ENCODE measurements at places on chromosomes 5 and 9. TPM values are rescaled to one million over a fixed set of nuclear protein-coding genes. Genes with fewer than 3 reads are reported as not detected.

The DCTN4 gene
- 92.1 TPM for total RNA-seq

The GRIA1 gene
- not detected for total RNA-seq

The STPG3 gene
- not detected for total RNA-seq

The SLC25A2 gene
- 1.9 TPM for total RNA-seq

The OCLN gene
- total RNA-seq: 4.3 TPM

The ACSL6 gene
- total RNA-seq: 8.1 TPM

The BHMT2 gene
- total RNA-seq: not detected

The RANBP17 gene
- 25.7 TPM for total RNA-seq

The FOXD4 gene
- total RNA-seq: 0.76 TPM

The TSSK1B gene
- 0.54 TPM for total RNA-seq

DNA sequence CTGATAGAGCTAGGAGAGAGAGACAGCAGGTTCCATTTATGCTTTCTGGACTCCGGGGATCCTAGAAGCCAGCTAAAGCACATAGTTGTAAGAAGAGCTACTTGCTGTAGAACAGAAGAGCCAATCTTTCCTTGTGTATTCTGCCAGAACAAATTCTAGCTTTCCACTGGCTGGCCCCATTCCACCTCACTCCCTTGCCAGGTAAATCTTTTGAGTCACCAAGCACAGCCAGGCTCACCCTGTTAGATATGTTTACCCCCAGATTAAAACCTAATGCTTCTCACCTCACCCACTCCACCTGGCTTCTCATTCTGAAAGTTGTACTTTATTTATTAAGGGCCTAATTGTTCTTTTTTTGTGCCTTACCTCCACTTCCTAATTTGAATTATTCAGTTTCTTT is 48.9 kb upstream of the CHD1 start:
- DNase-seq: no peak

GRCh38 chr9:33415501-33416038 is 13.2 kb upstream of the AQP7 start:
- DNase-seq: peak; percentile 70

DNA sequence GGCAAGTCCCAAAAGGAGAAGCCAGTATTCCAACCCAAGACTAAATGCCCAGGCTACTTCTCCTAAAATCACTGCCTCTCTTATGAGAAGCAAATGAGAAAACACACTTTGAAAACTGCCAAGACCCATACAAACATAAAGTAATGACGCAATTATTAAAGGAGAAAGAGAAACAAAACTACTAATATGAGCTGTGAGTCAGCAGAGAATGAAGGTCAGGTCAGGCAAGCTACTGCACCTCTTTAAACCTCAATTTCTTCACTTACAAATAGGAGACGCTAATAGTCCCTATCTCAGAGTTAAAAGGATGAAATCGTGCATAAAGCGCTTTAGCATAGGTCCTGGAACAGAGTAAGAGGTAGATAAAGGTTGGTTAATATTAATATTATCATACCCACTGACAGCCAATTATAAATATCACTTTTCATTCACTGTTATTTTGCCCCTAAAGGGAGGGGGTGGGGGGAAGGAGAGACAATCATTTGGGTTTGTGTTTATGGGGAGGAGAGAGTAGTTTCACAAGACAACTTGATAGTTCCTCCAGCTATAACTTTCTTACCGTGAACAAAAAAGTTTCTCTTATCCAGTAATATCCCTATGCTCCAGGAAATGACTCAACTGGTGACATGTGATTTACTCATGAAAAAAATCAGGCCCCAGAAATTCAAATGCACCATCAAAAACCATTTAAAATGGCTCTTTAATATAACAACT is 3.6 kb downstream of the PSMB7 start:
- no peak for DNase-seq

DNA sequence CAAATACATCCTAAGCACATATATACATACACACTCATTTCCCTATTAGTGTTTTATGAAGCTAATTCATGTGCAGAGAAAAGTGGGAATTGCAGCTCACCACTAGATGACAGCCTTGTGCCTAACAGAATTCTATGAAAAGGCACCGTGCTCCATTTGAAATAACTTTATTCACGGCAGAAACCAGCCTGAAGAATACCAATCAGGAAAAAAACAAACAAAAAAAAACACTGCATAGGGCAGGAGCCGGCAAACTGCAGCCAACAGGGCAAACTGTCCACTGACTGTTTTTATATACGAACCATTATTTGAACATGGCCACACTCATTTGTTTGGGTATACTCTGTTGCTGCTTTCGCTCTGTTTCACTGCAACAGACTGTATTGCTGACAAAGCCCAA is 33.6 kb downstream of the ERMP1 start:
- DNase-seq: no peak

DNA sequence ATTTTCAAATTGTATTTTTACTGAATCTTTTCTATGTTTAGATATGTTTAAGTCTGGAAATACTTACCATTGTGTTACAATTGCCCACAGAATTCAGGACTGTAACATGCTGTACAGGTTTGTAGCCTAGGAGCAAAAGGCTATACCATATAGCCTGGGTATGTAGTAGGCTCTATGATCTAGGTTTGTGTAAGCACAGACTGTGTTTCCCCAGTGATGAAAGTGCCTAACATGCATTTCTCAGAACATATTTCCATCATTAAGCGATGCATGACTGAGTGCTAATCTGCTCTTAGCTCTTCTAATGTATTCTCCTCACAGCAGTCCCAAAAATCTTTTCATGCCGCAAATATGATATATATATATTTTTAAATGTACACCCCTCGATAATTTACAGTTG is 166.7 kb upstream of the PPP2R2B start:
- DNase-seq: no peak

GRCh38 chr5:163968651-163969050 is 463.2 kb downstream of the MAT2B start:
- DNase-seq: no peak

GRCh38 chr9:107905308-107906020 is 415.9 kb upstream of the KLF4 start:
- no peak for DNase-seq

GRCh38 chr5:139828207-139828895 is 32.7 kb downstream of the PSD2 start:
- DNase-seq: peak; percentile 4

DNA sequence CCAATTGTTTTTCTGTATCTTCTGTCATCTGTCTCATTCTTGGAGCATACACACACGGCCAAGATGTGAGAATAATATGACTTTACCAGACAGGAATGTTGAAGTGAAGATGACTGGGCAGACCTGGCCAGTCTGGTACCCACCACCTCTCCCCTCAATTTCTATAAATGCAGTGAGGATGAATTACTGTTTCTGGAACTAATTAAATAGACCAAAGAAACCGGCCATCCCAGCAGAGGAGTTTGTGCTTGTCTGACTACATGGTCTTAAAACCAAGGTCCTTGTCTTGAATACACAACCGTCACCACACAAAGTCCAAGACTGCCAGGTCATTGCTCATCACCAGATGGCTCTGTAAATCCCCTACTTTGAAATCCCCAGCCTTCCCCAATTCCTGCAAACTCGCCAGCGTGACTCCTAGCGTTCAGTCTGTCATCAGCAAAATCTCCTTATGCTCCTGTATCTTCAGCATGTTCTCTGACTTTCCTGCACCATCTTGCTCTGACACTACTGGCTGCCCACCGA is 147.2 kb downstream of the PDE4D start:
- DNase-seq: no peak

DNA sequence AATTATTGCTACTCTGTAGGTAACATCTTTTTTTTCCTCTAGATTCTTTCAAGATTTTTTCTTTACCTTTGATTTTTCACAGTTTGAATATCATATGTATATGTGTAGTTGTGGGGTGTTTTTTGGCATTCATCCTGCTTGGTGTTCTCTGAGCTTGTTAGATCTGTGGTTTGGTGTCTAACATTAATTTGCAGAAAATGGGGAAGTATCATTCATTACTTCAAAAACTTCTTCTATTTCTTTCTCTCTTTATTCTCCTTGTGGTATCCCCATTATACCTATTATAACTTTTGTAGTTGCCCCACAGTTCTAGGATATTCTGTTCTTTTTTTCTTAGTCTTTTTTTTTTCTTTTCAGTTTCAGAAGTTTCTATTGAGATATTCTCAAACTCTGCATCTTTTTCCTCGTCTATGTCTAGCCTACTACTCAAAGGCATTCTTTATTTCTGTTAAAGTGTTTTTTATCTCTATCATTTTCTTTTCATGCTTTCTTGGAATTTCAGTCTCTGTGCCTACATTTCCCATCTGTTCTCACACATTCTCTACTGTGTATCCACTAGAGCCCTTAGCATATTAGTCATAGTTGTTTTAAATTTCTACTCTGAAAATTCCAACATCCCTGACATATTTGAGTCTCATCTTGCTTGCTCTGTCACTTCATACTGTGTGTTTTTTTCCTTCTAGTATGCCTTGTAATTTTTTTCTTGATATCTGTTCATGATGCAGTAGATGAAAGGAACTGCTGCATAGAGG is 60.1 kb upstream of the GNA14 start:
- no peak for DNase-seq

GRCh38 chr5:34516686-34517085 is 139.4 kb upstream of the RAI14 start:
- DNase-seq: no peak

DNA sequence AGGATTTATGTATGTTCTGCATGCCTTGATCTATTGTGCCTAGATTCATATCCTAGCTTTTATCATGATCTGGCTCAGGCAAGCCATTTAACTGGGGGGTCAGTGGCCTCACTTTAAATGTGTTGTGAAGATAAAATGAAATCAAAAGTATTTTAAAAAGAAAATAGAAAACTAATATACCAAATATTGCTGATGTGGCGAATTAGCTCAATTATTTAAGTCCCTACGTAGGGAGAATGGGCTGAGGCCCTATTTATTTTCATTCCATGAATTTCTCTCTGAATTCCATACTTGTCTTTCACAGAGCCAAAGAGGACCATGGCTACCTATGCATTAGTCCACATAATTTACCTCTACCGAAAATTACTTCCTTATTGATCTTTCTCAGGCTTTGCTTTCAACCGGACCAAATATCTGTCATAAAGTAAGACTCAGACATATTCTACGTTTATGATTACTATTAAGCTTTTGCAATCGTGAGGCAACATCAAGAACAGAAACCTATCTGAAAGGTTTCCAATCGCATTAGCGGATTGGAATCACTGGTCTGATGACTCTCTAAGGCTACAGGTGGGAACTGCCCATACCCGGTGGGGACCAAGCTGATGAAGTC is 1.7 kb downstream of the MBLAC2 start:
- no peak for DNase-seq

DNA sequence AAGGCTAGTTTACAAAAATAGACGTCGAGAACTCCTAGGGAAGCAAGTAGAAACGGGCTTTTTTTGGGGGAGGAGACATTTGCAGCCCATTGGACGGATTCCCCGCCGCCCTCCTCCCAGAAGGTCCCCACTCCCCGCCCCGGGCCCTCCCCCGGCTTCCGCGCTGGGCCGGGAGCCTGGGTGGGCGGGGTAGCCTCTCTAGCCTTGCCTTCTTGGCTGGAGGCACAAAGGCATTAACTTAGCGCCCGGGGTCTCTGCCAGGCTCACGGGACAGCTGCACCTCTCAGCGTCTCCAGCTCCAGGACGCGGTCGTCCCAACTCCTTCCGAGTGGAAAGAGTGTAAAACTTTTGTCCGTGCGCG is at the start of gene DMRTA1:
TSS of gene DMRTA1 (plus strand) at position 236 of the 361 bp plus-strand sequence. CDS start 242 bp downstream, outside the sequence.
- peak; percentile 89 for DNase-seq

GRCh38 chr5:96220610-96221390 is 212.2 kb downstream of the PCSK1 start:
- no peak for DNase-seq

GRCh38 chr5:87579678-87580077 is 166.9 kb upstream of the CCNH start:
- DNase-seq: no peak

DNA sequence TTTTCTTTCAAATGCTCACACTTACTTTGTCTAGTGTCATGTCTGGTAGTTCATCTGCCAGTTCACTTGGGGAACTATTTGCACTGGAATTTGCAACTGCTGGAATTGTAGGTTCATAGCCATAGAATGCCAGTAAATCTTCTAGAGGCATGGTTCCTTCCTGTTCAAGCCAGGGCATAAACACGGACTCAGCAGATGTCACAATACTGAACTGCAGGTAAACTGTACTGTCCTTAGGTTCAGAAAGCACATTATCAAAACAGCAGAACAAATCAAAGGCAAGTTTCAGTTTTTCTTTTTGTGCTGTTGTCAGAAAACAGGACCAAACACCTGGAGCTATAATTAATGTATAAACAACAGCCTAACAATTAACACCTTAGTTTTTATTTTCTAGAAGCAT is 13.1 kb downstream of the MIER3 start:
- no peak for DNase-seq

- no peak for DNase-seq
Measured at GRCh38 chr9:100554935-100555401, 22.9 kb upstream of the CAVIN4 start.

DNA sequence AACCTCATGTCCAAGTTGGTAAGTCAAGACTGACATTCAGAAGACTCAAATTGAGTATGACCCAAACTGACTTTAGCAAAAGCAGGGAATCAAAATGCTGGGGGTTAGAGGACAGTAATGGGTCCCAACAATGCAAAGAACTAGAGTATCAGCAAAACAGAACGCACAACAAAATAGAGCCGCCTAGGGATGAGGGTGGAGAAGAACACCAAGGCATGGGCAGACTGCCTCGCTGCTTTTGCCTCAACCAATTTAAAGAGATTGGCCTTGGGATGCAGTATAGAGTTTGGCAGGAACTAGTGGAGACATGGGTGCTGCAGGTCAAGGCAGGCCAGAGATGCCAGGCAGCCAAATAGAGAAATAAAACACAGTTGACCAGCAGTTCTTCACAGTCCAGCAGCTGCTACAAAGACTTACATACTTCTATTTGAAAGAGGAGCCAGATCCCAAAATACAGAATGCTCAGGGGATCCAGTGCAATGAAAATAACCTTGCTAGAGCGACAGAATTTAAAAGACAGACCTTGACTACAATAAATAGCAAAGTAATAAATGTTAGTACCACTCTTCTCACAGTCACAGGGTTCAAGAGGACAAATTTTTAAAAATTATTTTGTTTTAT is 83.9 kb upstream of the NIPBL start:
- no peak for DNase-seq

- no peak for DNase-seq
Measured at GRCh38 chr5:170464280-170465127, 39.3 kb upstream of the KCNIP1 start.
